ENCODE measurements at places on chromosomes 7 and 10. TPM values are rescaled to one million over a fixed set of nuclear protein-coding genes. Genes with fewer than 3 reads are reported as not detected.
A peak's percentile ranks its signal among the peaks of the same experiment; 100 is the strongest.

DNA sequence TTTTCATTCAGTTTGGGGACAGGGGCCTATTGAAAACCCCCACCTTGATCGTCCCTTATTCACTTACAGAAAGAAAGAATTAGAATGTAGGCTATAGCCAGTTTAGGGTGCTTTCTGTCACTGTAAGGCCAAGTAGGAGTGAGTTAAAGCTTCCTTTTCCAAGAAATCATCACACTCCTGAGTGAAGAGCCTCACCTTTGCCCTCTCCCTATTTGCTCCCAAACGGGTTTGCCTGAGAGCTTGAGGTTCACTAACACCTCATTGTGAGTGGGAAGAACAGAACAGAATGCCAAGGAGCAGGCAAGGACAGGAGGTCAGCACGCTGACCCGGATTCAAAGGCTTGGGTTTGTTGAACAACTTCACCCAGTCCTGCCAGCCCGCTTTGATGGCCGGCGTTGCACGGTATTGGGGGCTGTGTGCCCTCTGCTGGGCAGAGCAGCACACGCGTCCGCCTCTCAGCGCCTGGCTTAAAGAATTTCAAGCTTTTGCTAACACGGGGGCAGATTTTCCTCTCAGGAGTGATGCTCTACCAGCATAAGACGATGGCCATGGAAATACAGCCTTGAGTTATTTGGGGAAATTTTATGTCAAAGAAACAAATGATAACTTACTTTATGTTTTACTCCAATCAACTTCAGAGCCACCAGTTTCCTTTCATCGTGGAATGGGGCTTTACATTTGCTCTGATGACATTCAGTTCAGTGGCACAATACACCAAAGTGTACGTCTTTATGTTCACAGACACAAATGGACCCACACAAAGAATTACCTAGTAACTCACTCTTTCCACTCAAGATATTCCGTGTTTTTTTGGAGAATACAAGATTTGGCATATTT lies 470.0 kb downstream of the SUGCT start:
- peak; percentile 85 for DNase-seq

The CELF2 gene
- 80.6 TPM for total RNA-seq

- no peak for DNase-seq
These were observed 178.3 kb downstream of the CDCA7L start for GRCh38 chr7:21767300-21767900.

The NXPH1 gene
- not detected for total RNA-seq

DNA sequence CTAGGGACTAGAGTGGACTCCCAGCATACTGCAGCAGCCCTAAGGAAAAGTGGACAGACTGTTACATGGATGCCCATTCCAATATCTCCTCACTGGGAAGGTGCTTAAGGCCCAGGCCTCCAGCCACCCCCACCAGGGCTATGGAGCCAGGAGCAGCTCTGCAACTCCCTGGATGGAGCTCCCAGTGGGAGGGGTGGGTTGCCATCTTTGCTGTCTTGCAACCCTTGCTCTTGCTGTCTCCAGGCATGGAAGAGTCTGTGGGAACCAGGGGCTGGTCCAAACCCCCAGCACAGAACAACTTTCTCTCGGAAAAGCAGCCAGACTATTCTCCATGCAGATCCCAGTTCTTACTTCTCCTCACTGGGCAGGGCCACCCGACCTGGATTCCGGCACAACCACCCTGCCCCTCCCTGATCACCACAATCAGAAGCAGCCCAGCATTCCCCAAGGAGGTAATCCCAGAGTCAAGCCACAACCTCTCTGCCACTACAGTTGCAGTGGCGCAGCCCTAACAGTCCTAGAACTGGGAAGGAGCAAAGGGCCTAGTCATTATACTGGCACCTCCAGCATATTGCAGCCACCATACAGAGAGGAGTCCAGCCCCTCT lies 41.8 kb upstream of the ZNF488 start:
- peak; percentile 66 for DNase-seq
